DMS79 treated with DMSO at 0.1 percent for 48 hours (cell line): ENCODE measurements at places on chromosomes 7 and 10.

- DNase-seq = no peak
Observed at GRCh38 chr7:107659666-107660065, 962 bp upstream of the SLC26A4 start.

DNA sequence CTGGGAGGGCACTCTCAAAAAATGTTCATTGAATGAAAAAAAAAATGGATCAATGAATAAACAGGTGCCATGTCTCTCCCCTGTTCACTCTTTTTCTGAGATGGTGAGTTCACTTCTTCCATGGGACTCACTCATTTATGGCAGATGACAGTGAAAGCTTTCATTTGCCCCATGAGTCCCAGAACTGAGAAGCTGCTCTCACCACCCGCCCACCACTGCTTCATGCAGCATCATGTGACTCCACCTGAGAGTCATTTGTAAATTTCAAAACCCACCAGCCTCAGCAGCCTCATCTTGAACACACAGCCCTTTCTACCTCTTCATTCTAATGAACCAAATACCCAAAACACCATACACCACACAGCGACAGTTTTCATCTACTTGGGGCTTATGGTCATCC, 64.9 kb downstream of the SCRN1 start:
- no peak for DNase-seq

DNA sequence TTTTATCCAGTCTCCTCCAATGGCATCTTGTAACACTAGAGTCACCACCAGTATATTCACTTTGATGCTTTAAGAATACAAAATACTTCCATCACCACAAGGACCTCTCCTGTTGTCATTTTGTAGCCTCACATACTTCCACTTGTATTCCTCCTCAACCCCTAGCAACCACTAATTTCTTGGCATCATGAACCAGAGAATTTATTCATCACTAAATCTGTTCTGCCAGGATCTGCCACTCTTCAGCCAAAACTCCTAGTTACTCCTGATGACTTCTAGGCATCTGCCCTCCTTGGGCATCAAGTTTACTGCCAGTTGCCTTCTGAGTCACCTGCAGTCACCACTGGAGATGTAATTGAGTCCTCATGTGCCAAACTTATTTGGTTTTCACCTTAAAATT, 906.8 kb downstream of the CNTNAP2 start:
- no peak for DNase-seq

- DNase-seq = no peak
Observed at GRCh38 chr10:86684331-86685097, 16.2 kb downstream of the LDB3 start.

DNA sequence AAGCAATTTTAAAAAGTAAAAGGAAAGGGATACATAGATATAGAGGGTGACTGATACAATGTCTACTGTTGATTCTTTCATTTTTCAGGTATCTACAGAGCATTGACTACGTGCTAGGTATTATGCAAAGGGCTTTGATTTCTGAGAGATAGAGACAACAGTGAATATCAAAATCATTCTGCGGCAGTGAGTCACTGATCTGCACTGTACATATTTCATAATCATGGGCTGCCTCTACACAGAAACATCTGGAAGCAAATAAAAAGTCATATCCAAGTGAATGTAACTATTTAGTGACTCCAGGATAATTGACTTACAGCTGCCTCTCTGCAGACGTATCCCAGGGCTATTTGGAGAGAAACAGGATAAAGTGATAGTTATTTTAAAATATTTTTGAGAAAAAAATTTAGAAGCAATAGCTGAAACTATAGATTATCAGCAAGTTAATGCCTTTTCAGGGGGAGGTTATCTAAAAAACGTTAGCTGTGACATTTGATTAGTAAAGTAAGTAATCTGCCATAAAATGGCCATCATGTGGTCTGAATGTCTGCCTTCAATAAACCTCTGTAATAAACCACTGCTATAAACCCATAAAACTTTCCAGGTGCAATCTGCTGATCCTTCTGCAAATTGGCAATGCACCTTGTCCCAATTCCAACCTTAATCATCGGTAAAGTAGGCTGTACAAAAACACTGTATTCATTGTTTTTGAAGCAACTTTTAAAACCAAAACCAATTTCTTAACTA, 43.7 kb downstream of the CPXM2 start:
- no peak for DNase-seq

DNA sequence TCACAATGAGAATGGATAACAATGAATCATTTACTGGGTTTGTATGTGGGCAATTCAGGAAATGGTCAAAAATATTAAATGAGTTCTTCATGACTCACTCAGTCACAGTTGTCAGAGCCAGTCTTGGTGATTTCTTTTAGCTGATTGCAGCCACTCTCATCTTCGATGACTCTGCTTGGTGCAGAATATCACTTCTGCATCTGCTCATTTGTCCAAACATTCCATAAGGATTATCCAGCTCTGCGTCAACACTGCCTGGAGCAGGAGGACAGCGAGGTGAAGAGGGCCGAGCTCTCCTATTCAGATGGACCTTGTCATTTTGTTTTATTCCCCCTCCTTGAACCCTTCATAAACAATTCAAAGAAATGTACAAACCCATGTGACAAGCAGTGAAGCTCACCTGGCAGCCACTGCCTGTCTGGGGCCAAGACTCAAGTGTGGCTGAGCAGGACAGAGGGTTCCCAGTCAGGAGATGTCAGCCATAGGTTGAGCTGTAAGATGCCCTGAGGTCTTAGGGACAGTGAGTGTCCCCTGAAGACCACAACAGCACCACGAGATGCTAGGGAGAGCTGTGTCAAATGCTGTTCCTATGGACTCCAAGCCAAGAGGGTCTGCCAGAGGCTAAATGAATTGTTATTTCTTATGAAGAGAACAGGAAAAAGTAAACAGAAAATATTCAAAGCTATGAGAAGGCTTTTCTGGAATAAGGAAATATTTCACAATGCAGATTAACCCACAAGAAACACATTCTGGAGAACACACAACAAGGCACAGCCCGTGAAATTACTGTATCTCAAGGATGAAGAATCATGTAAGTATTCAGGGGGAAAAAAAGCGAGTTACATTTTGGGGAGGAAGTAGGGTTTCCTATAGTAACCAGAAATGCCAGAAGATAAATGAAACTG, 33.1 kb upstream of the EGFR start:
- no peak for DNase-seq

DNA sequence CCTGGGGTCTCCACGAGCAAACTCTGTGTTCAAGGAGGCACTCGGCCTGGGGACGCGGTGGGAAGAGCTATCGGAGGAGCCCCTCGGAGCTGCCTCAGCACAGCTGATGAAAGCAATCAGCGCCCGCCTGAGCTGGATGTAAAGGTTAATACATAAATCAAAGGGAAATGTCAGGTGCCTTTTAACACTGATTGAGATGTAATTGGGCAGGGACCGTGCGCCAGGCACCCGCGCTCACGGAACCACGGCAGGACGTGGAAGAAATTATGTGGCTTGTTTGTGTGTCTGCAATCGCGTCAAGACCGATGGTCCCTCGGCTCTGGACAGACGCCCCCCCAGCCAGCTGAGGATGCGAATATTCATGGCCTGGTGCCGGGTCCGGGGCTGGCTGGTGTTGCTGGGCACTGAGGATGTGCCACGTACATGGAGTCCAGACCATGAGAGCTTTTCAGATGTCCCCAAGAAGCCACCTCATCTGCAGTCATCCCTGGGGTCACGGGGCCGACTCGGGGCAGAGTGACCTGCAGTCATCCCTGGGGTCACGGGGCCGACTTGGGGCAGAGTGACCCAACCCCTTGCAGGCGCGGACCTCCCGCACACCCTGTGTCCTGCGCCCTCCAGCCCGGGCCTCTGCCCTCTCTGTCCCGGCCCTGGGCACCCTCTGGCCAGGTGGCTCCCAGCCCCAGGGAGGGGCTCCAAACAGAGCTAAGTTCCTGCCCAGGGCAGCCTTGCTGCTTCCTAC, 15.6 kb downstream of the FOXL3 start:
- no peak for DNase-seq

- no peak for DNase-seq
Observed at GRCh38 chr7:137774793-137775201, 72.0 kb downstream of the DGKI start.

GRCh38 chr7:32916006-32916405, 24.4 kb upstream of the KBTBD2 start:
- DNase-seq = no peak

DNA sequence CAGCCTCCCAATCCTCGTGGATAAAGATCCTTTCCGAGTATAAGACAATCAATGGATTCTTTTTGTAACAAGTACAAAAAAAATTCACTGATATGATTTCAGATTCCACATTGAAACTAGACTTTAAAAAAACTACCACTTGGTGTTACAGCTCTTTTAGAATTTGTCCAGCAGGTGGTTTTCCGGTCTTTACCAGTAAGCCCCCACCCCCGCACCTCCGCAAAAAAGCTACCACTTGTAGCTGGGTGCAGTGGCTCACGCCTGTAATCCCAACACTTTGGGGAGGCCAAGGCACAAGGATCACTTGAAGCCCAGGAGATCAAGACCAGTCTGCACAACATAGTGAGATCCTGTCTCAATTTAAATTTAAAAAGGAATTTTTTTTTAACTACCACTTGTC, 19.8 kb downstream of the IGF2BP3 start:
- DNase-seq = no peak

DNA sequence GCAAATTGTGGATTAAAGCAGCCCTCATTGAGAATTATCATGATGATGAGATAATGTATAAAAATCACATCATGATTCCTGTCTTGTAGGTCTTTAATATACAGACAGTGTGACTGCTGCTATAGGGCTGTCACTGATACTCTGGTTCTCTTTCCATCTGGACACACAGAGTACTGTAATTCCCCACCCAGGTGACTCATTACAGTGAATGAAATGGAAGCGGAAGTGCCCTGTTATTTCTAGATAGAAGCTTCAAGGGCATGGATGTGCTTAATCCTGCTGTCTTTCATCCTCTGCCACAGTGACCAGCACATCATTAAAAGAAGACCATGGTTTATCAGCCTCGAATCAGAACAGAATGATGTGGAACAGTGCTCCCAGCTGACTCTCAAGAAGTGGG, 1234.0 kb downstream of the SORCS3 start:
- no peak for DNase-seq

- no peak for DNase-seq
Observed at GRCh38 chr10:123428391-123428790, 237.8 kb upstream of the GPR26 start.

- no peak for DNase-seq
Observed at GRCh38 chr10:14748441-14748840, 26.3 kb downstream of the FAM107B start.

- no peak for DNase-seq
Observed at GRCh38 chr7:102122026-102122425, 164.6 kb upstream of the SH2B2 start.

DNA sequence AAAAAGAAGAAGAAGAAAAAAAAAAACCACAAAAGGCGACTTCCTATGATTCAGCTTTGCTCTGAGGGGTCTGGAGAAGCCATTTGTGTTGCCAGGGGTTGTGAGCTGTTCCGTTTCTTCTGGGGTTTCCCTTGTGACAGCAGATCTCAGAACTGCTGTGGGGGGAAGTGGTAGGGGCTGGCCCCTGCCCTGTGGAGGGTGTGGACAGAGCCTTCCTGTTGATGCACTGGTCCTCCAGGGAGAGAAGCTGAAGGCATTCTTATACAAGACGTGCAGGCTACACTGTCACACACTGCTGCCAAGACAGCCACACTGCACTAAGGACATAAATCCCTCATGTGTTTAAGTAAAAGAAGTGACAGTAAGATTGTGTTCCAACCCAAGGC, 17.3 kb upstream of the CSGALNACT2 start:
- no peak for DNase-seq

- no peak for DNase-seq
Observed at GRCh38 chr7:124073310-124073645, 40.4 kb upstream of the TMEM229A start.

DNA sequence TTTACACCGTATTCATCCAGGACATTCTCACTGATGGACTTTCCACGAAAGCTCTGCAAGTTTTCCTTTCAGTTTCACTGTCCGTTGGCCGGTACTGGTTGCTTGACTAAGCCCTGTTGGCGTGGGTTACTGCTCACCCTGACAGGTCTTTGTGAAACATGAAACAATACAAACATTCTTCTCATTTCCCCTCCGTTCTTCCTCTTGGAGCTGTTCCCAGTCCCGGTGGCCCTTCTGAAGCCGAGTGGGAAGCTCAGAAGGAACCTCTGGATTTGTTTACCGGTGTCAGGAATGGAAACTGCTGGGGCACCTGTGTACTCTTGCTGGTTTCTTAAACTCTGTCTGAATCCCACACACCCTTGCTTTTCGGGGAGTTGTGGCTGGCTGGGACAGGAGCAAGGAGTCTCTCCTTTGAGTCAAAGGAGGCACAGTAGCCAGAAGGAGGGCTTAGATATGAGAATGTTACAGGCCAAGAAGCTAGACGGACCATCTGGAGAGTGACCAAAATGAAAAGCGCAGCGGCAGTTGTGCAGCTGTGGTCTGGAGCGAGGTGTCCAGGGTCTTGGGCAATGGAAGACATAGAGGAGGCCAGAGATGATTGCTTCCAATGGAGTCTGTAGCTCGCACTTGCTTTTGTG, 45.7 kb downstream of the LYZL2 start:
- DNase-seq = peak; percentile 2

DNA sequence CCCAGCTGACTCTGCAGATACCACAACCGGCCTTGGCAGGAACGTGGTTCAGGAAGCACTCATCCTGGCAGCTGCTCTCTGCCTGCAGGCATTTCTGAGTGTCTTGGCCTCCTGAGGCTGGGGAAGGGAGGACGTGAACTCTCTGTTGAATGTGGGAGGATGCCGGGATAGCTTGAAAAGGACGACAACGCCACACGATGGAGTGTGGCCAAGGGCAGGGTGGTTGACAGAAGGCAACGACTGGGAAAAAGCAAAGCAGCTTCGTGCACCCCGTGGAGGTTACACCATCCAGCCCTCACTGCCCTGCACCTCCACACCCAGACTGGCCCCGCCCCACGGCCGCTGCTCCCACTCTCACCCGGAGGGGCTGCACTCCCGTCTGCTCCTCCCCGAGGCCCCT, 466.1 kb upstream of the FOXK1 start:
- DNase-seq = peak; percentile 51

- no peak for DNase-seq
Observed at GRCh38 chr10:88791924-88792323, 10.6 kb upstream of the LIPM start.

- peak; percentile 6 for DNase-seq
Observed at GRCh38 chr10:99456931-99457288, 26.5 kb upstream of the GOT1 start.

GRCh38 chr10:124557648-124558338, 96.2 kb downstream of the LHPP start:
- no peak for DNase-seq

GRCh38 chr7:122652876-122653275, 46.0 kb downstream of the RNF133 start:
- DNase-seq = no peak

GRCh38 chr7:80027611-80028173, 106.9 kb upstream of the GNAI1 start:
- no peak for DNase-seq

DNA sequence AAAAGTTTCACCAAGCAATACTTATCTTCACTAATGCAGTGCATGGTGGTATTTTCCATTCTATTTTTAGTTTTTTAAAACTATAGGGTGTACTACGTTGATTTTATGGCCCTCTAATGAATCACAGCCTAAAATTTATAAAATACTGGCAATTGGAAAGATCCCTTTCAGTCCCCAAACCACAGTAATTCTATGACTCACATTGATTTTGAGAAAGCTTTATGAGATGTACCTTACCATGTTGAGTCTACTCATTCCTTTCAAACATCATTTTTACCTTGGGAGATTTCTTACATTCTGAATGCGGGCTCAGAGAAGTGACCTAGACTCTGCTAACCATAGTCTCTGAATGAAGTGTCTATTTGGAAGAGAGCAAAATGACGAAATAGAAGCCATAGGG, 141.6 kb downstream of the GPR85 start:
- DNase-seq = no peak

GRCh38 chr7:139231513-139232376, 708 bp downstream of the UBN2 start:
- DNase-seq = peak; percentile 16

- DNase-seq = no peak
Observed at GRCh38 chr10:23754941-23755340, 316.1 kb downstream of the OTUD1 start.
